ENCODE measurements at places on chromosomes 1 and 21.

DNA sequence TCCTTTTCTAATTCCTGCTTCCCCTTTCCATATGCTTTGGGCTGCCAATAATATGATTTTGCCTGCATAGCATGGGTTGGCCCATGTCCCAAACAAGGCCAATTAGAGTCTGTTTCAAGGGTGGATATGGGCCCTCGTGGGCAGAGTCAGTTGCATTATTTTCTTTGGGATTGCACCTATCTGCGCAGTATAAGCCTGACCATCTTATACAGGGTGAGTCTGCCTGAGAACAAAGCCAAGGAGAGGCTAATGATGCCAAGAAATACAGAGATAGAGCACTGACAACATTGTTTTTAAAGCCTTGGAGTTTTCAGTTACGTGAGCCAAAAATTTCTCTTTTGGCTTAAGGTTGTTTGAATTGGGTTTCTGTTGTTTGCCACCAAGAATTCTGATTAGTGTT is 18.6 kb downstream of the OVAAL start:
- no peak for DNase-seq

GRCh38 chr1:217026531-217026930 is 303.3 kb upstream of the ESRRG start:
- no peak for DNase-seq

- no peak for DNase-seq
These were observed 12.2 kb upstream of the SLC44A3 start for GRCh38 chr1:94807742-94808491.

GRCh38 chr1:41363591-41364320 is 2.5 kb downstream of the FOXO6 start:
- DNase-seq: no peak

GRCh38 chr1:214739621-214740238 is 136.7 kb downstream of the CENPF start:
- DNase-seq: no peak

Measured in cardiac muscle cell (in vitro differentiated cells and primary cell).